ENCODE measurements at places on chromosomes 16 and 17.
A peak's percentile ranks its signal among the peaks of the same experiment; 100 is the strongest.

DNA sequence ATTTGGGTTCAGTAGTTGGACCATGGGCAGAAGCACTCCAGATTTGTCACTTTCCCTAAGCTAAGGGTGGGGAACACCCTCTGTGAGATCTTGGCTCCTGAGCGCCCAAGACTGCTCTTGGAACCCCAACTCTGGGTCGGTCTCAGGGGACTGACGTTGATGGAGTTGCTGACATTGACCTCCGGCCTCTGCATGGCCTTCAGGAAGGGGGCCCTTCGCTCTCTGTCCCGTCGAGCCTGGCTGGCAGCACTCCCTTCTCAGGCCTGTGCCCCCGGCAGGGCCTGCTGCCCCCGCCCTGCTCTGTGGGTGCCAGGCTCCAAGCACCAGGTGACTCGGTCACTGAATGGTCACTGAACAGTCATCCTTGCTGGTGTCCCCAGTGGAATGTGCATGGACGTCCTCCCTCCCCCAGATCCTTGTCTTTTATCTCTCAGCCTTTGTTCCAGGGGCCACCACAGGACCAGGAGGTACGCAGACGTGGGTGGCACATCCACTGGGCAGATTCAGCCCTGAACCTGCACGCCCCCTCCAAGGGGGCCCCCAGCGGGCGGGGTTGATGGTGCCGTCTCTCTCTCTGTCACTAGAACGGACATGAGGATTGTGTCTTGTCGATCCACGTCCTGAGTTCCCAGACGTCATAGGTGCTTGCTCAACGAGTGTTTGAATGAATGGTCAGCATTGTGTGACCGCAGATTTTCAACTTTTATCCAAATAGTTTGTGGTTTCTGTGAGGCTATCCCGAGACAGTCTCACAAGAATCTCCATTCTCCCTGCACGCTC is 314.5 kb downstream of the SEC14L1 start:
- DNase-seq = no peak

DNA sequence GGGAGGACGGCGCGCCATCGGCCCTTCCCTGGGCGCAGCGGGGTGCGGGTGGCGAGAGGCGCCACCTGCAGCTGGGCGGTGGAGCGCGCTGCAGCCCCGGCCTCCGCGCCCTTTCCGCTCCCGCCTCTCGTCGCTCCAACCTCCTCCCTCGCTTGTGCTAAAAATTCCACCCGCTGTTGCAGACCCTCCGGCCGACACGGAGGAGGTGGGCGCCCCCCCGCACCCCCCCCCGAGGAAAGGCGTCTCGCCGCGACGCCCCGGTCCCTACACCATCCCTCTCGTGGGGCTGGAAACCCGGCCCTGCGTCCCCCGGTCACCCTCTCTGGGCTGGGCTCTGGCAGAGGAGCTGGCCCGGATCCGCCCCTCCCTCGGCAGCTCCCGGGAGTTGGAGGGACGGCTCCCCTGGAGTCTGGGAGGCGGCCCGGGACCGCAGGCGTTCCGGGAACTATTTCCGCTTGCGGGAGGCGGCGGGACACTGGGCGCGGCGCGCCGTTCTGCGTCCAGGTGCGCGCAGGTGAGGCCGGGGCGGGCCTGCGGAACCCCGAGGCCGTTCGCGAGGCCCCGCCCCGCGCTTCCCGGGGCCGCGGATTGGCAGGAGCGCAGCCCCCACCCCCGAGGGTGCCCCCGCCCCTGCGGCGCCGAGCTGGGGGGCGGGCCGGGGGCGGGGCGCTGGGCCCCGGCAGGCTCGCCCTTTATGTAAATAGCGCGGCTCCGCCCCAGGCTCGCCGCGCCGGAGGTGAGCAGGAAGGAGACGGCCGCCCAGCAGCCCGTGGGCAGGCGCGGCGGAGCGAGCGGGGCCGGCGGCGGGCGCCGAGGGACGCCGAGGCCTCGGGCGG is at the start of gene LLGL2:
TSS of gene LLGL2 (plus strand) at position 728 of the 836 bp plus-strand sequence. CDS start 17,730 bp downstream, outside the sequence.
- DNase-seq = peak; percentile 45

- no peak for DNase-seq
These were observed 51.6 kb downstream of the PLD6 start for GRCh38 chr17:17154556-17154955.

GRCh38 chr17:31068291-31068690 is 26.5 kb upstream of the NF1 start:
- DNase-seq = no peak

Measured in DMS 273 treated with DMSO at 0.1 percent for 48 hours (cell line).